ENCODE measurements at places on chromosomes 3 and 15.

- no peak for DNase-seq
Observed at GRCh38 chr3:55405436-55405835, 81.7 kb downstream of the WNT5A start.

GRCh38 chr3:89072642-89073041 lies 34.8 kb upstream of the EPHA3 start:
- DNase-seq: no peak

- DNase-seq: no peak
Observed at GRCh38 chr3:54094926-54095325, 27.4 kb upstream of the CACNA2D3 start.

DNA sequence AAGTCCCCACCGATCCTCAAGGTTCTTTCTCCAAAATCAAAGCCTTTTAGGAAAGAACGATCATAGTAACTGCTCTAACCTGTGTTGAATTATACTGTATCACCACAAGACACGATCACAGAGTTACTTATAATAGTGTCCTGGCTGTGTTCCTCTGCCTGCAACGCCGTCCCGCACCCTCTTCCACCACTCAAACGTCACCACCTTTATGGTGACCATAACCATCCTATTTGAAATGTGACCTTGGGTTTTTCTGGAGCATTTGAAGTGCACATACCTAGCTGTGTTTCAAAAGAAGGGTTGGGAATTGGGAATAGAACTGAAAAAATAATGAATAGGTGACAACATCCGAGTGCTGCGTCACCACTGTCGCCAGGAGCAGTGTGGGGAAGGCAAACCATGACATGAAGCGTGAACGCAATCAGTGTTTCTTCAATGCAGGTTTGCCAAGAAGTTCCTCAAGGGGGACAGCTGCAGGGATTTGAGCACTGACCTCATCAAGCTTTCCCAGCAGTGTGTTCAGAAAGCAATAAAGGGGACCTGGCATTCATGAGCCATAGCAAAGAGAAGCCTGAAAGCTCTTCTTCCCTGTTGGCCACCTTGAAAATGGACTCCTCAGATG lies 769 bp upstream of the SELENOS start:
- no peak for DNase-seq

DNA sequence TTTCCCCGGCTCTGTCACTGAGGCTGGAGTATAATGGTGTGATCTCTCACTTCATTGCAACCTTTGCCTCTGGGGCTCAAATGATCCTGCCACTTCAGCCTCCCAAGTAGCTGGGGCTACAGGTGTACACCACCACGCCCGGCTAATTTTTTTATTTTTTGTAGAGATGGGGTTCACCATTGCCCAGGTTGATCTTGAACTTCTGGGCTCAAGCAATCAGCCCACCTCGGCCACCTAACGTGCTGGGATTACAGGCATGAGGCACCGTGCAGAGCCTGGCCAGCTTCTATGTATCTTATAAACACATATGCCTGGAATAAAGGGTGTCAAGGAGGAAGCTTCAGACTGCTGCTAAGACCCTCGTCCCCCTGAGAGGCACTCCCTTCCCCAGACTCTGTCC lies 4.2 kb downstream of the ZNF589 start:
- DNase-seq: no peak

DNA sequence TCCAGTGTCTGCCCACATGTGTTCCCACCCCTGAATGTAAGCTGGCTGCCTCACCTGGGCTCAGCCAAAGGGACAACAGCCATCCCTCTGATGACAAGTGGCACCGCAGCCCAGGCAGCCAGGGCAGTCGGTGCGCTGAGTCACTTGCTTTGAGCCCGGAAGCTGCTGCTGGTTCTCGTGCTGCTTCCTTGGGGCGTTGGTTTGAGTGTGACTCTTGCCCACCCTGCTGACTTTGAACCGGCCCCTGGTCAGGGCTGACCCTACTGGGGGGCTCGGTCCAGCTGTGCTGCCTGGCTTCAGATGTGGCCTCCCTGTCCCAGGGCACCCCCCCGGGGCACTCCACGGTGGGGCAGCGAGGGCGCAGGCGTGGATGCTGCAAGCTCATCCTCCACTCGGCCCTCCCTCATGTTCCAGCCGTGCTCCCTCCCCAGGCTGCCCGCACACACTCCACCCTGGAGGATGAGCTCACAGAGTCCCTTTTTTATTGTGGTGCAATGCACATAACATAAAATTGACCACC lies 62.1 kb downstream of the EFCAB12 start:
- DNase-seq: no peak

DNA sequence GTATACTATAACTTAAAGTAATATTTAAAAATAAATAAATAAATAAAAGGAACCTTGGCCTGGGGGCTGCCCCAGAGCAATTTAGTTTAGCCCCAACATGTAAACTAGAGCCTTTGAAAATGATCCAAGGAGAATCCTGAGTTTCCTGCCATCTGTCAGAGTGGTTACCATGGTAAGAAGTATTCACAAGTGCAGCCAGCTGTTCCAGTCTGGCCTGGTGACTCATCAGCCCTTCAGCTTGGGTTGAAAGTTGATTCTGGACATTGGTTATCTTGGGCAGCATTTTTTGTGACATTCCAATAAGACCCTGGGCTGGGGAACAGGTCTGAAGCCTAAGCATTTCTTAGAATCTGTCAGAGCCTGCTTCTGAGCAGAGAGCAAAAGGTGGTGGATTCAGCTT lies 72.7 kb upstream of the LRTM1 start:
- DNase-seq: no peak

GRCh38 chr15:76340803-76341365 lies 4.3 kb downstream of the ISL2 start:
- no peak for DNase-seq

DNA sequence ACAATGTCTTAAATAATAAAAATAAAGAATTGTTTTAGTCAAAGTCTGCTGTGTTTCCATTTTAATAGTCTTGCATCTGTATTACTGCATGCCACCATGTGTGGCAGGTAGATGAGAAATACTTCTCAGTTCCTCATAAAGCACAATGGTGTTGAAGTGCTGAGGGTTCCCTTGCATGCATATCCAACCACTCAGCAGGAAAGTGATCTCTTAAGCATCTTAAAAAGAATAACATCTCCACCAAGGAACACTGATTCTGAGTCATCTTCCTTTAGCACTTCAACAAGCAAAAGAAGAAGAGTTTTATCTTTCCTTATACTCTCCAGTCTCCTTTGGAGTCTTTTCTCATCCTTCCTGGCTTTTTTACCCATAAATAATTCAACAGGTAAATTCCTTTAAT lies 602.0 kb downstream of the TBL1XR1 start:
- no peak for DNase-seq

- DNase-seq: no peak
Observed at GRCh38 chr3:133477487-133477886, 77.6 kb downstream of the BFSP2 start.

DNA sequence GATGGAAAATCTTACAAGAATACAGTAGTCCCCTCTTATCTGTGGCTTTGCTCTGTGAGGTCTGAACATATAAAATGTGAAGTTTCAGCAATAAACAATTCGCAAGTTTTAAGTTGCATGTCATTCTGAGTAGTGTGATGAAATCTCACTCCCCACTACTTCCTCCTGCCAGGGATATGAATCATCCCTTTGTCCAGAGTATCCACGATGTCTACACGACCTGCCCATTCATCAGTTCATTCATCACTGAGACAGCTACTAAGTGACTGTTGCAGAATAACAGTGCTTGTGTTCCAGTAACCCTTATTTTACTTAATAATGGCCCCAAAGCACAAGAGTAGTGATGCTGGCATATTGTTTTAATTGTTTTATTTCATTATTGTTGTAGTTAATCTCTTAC lies 489.2 kb upstream of the UBE2E2 start:
- DNase-seq: no peak

- no peak for DNase-seq
Observed at GRCh38 chr3:26963361-26963743, 340.8 kb downstream of the LRRC3B start.

- no peak for DNase-seq
Observed at GRCh38 chr3:45906681-45907407, 20.5 kb downstream of the CCR9 start.

DNA sequence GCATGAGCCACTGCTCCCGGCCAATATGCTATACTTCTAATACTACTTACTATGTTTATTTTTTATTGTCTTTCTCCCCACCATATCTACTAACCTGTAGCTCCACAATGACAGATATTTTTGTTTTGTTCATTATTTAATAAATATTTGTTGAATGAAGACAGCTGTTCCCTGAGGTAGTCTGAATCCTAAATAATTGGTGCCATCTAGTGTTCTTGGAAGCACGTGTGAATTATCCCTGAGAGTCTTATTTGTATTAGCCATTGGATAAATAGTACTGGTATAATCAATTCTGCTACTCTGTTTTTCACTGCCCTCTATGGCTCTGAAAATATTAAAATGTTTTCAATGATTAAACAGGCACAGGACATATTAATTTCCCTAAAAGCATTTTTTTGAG lies 5.6 kb upstream of the APPL1 start:
- no peak for DNase-seq

- DNase-seq: no peak
Observed at GRCh38 chr3:126147147-126147931, 33.0 kb downstream of the ALDH1L1 start.

GRCh38 chr3:30457081-30457480 lies 149.3 kb upstream of the TGFBR2 start:
- no peak for DNase-seq

DNA sequence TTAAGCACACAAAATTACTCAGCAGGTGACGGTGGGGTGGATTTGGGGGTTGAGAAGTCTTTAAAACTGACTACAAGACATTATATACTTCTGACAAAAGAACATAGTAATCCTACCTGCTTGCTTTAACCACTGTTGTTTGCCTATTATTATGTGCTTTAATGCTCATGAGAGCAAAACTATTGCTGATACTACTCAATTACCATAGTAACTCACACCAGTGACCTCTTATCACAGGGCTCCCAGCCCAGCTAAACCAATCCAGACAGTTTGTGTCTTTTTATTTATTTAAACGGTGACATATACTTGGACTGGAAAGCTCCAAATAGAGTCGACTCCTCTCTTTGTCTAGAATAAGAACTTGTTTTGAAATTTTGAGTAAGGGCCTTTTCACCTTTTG lies 42.8 kb upstream of the FEZF2 start:
- no peak for DNase-seq

DNA sequence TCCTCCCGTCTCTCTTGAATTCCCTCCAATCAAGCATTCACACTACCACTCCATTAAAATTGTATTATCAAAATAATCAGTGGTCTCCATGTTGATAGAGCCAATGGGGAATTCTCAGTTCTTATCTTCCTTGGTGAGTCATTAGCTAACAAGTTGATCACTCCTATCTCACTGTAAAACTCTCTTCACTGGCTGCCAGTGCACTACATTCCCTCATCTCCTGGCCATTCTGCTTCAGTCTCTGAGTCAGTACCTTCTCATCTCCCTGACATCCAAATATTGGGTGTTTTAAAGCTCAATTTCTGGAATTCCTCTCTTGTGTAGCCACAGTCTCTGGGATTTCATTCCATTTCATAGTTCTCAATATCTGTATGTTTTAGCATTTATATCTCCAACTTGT lies 175.2 kb downstream of the ALDH1A2 start:
- no peak for DNase-seq

DNA sequence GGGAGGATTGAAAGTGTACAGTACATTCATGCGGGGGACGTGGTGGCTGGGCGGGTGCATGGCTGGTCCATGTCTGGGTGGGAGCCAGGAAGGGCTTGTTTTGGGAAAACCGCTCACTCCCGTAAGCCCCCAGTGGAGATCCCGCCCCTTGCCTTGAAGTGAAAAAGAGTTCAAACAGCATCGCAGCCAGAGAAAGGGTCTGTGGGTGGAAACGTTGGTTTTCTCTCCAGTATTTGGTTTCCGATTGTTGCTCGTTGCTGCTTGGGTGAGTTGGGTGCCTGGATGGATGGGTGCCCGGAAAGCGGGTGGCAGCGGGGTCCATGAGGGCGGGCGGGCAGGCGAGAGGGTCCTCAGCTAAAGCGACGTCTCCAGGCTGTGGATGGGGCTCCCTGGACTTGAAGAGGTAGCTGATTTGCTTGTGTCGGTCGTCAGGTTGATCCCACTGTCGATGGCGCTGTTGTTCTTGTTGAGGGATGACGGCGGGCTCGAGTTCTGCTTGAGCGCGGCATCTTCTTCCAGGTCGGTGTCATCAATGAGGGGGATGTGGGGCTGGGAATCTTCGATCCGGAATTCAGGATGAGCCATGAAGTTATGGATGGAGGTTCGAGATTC lies 7.7 kb upstream of the SEC13 start:
- DNase-seq: no peak

GRCh38 chr15:85646538-85647091 lies 148.1 kb downstream of the KLHL25 start:
- no peak for DNase-seq

GRCh38 chr15:85639752-85640381 lies 154.9 kb downstream of the KLHL25 start:
- no peak for DNase-seq

DNA sequence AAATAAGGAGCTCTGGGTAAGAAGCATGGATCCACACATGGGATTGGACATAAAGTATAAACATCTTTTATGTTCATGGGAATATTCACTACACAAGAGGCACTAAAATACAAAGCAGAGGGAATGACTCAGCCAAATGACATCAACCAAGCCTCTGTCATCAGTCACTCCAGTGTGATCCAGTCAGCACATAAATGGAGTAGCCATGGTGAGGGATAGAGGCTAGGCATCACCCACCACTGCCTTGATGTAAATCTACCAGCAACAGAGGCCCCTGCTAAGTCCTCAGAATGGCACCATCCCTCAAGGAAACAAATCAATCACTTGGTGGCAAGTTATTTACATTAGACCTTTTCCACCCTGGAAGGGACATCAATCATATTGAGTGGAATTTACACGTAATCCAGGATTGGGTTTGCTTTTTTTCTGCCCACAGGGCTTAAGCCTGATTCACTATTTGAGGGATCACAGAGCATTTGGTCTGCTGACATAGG lies 27.2 kb downstream of the VEPH1 start:
- no peak for DNase-seq

GRCh38 chr3:128188956-128189355 lies 35.7 kb downstream of the EEFSEC start:
- no peak for DNase-seq

GRCh38 chr3:6601374-6601773 lies 259.5 kb upstream of the GRM7 start:
- DNase-seq: no peak

DNA sequence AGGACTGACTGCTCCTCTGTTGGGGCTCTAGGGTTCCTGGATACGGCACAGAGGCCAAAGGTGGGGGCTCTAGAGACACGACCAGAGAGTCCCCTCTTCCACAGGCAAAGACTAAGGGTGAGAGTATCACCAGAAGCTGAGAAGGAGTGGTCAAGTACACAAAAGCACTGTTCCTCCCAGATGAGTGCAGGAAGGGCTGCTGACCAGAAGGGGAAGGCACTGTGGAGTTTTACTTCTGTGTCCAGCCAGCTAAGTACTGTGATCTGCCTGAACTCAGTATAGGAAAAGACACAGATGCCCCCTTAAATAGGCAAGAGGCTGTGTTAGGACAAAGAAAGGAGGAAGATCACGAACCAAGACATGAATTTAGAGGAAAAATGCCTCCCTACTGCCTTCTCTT lies 11.7 kb downstream of the MRPS11 start:
- no peak for DNase-seq

GRCh38 chr3:5220667-5221431 lies 33.3 kb downstream of the EDEM1 start:
- DNase-seq: no peak

GRCh38 chr3:188950832-188951489 lies 220.8 kb upstream of the TPRG1 start:
- DNase-seq: peak; percentile 57

GRCh38 chr3:103684904-103685303 lies 1250.1 kb downstream of the ZPLD1 start:
- DNase-seq: no peak

Measured in stimulated activated CD4-positive, alpha-beta T cell treated with anti-CD3 and anti-CD28 coated beads, Interleukin-4, amount 100 ng/mL, for 4 hours (primary cell).